ENCODE measurements at places on chromosomes 5 and 9.

DNA sequence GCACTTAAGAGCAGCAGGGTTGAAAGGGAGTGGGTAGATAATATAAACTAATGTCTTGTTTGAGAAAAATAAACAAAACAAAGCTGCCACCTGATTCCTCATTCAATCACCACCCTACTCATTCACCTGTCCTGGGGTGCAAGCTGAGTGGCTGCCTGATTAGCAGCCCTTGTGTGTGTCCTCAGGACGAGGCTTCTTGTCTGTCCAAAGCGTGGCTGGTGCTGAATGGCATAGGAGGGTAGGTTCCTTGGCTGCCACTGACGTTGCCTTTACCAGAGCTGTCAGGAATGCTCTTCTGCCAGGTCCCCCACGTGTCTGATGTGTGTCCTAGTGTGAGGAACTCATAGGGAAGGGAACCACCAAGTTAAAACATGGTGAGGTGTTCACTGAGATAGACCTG lies 146.6 kb upstream of the SLC24A2 start:
- no peak for DNase-seq

DNA sequence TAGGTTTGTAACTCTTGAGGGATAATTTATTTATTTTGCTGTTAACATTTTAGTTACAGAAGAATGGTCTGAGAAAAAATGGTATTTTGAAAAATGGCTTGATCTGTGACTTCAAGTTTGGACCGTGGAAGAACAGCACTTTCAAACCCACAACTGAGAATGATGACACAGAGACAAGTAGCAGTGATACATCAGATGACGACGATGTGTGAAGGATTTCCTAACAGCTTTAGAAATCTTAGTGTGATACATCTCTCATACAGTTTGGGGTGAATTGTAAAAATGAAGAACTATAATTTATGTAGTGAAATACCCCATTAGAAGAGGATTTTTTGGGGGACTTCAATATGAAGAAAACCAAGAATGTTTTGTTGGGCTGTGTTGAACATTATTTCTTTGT lies 88.7 kb downstream of the GPBP1 start:
- no peak for DNase-seq

DNA sequence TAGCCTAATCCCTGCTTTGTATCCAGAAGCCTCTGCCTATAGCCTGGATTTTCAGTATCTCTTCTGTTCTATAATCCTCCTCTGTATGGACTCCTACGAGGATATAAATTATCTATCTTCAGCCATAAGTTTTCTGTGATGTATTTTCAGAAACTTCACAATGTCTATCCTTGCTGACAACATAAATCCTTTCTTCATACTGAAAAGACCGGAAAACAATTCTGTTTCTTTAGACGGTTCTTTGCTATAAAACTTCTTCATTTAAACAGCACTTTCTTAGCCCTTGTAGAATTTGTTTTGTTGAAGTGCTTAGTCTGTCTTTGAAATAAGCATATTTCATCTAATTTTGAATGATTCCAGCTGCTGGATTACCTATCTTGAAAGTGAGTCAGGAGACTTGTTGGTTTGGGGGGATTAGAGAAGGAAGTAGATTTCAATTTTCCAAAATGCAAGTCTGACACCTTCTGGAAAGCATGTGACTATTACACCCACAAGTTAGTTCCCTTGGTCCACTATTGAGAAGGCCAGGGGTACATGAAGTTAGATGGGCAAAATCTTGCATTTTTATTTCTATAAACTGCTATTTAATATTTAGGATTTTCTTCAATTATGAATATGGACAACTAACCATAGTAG lies 96.3 kb upstream of the RANBP3L start:
- DNase-seq: peak; percentile 56

GRCh38 chr9:37617832-37618231 lies 25.4 kb upstream of the TOMM5 start:
- peak; percentile 12 for DNase-seq

GRCh38 chr9:130143279-130143893 lies 28.8 kb upstream of the NCS1 start:
- DNase-seq: no peak

- peak; percentile 63 for DNase-seq
These were observed 602 bp downstream of the RPL37 start for GRCh38 chr5:40834391-40834848.

DNA sequence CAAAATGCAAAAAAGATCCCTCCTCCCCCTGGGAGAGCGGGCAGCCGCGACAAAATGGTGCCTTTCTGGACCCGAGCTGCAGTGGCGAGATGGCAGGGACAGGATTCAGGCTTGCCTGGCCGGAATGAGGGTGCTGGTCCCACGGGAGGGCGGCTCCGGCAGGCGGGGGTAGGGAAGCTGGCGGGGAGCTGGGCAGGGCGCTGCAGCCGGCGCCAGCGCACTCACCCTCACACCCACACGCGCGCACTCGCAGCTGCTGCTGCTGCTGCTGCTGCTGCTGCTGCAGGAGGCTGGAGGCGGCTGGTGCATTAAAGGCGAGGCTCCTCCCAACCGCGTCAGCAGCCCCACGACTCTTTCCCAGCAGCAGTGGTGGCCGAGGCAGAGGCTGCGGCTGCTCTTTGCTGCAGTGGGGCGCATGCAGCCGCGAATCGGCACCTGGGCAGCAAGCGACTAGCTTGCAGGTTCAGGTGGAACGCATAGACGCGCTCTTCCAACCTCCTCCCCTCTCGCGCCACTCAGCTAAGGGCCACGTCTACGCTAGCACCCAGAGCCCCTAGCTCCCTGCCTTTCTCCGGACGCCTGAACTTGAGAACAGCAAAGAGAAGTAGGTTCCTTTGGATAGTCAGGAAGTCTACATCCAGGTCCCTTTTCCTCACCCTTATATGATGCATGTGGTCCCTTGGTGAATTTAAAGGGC lies at the start of gene PPP2R2B:
Gene PPP2R2B (minus strand): TSS at position 282 of the 697 bp plus-strand sequence.
- peak; percentile 47 for DNase-seq

DNA sequence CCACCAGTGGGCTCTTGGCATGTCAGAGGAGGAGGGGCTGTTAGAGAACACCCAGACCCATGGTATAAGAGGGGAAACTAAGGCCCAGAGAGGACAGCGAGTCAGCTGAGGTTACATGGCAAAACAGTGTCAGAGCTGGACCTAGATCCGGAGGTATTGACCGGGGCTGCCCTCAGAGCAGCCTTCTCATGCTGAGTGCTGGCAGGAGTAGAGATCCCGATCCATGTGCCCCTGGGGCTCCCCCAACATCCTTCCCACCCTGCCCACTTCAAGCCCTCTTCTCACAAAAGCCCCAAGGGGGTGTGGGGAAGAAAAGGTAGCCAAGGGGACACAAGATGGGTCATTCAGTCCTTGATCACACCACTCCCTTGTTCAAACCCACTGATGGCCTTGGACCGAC lies 19.9 kb downstream of the CSF1R start:
- no peak for DNase-seq

DNA sequence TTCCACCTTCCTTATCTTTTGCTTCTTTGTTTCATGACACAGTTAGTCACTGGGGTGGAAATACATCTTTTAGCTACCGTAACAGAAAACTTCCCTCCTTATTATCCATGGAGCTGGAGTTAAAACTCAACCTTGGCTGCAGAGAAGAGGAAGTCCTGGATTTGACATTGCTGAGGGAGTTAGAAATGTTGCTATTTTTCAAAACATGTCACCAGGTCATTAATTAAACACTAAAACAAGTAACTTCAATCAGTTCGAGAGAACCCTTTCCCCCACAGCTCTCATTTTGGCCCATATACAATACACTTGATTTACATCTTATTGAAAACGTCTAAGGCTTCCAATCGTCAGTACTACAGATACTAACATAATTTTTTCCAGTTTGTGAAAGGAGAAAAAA lies 237.9 kb upstream of the CD180 start:
- no peak for DNase-seq

DNA sequence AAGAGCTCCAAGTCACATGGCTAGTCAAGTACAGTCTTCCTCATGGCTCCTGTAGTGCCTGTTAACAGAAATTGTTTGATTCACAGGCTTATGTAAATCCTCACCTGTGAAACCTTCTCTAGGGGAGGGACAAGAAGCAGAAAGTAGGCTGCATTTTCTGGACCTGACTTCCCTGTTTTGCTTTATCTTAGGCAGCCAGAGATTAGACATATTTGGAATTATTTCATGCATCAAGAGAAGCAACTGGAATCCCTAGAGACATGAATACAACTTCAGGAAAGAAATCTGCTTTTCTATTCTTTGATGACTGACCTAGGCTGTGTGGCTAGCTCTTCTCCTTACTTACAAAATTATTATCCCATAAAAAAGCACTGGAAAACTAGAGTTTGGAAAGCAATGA lies 52.3 kb downstream of the CAST start:
- peak; percentile 34 for DNase-seq

GRCh38 chr9:29668732-29669131 lies 2095.5 kb upstream of the C9orf72 start:
- no peak for DNase-seq

DNA sequence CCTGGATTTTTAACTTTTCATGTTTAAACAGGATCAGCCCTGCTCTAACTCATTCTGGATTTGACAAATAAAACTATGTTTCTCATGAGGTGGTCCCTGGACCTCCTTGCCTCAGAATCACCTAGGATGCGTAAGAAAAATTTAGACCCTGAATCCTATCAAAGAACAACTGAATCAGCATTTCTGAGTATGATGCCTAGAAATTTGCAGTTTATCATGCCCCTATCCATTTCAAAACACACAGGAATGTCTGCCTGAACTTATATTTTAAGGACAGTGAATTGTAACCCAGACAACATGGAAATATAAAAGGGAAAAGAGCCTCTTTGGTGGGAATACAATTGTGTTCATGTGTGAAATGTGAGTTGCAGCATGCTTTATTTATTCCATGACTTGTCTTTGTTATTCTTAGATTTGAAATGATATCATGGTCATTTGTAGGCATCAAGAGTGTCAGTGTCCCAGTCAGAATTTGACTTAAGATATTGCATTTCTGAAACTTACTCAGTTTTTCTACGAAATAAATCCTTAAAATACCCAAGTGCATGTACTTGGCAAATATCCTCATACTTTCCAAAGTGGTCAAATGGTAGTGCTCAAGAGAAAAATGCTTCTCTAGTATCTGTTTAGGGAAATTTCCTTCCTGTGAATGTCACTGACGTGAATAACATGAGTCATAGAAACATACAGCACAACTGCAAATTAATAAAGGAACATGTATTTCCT lies 144.3 kb downstream of the GIN1 start:
- DNase-seq: peak; percentile 76

DNA sequence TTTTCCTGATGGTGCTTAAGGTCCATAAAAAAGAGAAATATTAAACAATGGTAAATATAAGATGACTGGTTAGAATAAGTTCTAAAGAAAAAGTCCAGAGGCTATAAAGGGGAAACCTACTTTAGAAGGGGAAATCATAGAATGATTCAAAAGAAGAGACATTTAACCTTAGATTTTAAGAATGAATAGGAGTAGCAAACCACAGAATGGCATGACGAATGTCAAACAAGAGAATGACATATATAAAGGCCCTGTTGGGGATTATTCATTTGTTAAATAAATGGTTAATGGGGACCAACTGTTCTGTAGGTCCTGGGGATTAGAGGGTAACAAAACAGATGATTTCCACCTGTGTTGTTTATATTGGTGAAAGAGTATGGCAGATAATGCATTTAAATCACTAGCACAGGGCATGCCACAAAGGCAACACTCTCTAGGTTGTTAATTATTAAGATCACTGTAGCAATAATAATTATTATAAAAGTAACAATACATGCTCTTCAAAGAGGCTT lies 495.2 kb upstream of the GRIA1 start:
- no peak for DNase-seq

GRCh38 chr5:14906628-14907027 lies 35.0 kb upstream of the ANKH start:
- no peak for DNase-seq

DNA sequence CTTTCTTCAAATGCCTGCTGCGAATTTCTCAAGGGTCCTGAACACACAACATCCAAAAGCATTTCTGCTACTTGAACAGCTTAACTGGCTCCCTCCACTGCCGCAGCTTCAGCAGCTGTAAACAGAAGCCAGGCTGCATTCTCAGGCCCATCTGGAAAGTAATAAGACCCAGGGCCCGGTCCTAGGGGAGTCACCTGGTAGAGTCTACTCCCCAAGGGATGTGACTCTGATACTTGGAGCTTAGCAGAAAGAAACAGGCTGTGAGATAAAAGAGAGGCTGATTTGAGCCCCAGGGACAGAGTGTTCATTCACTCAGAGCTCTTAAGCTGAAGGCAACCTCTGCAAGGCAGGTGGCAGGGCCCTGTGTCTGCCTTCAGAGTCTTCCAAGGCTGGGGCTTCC lies 356.8 kb downstream of the SPOCK1 start:
- peak; percentile 48 for DNase-seq

GRCh38 chr5:140481758-140482157 lies 65.7 kb upstream of the EIF4EBP3 start:
- DNase-seq: peak; percentile 60

- DNase-seq: peak; percentile 77
These were observed 1.0 kb downstream of the SET start for GRCh38 chr9:128689820-128690683.

GRCh38 chr5:93724791-93725190 lies 16.6 kb downstream of the POU5F2 start:
- DNase-seq: no peak

- no peak for DNase-seq
These were observed 323.5 kb downstream of the PLK2 start for GRCh38 chr5:58136406-58136805.

- DNase-seq: peak; percentile 87
These were observed 111.5 kb upstream of the BASP1 start for GRCh38 chr5:17105744-17106418.

DNA sequence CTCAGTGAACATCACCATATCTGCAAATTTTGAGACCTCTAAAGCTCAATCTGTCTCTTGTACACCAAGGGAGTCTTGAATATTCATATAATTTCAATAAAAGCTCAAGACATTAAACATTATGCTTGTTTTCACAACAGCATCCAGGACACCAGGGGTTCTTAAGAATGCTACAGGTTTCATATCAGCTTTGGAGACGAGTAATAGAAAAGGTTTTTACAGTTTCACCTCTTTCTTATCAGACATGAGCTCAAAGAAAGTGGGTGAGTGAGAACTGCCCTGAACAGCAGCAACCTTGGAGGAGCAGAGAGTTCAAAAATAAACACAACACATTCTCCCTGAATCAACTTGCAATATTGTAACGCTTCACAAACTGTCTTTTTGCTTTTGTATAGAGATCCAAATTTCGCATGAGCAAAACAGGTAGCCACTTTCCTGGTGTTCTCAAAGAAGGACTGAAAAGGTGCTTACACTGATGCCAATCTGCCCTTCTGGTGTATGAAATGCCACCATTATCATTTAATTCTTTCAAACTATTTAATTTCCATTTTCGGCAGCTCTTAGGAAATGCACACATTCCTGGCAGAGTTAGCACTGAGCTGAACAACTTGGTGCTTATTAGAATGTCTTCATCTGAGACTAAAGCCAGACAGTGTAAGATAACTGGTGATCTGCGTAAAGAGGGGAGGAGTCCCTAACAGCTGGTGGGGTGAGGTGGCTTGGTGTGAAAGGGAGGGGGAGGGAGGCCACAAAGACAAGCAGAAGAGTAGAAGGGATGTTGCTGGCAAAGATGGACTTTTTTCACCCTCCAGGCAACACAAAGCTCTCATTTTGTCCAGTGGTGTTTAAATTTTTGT lies 535.3 kb downstream of the PDE4D start:
- no peak for DNase-seq
